Thyroid gland (tissue), 4 donors: ENCODE measurements at places on chromosomes 2 and 18. TPM values are rescaled to one million over a fixed set of nuclear protein-coding genes. Genes with fewer than 3 reads are reported as not detected.

Gene SNED1
- total RNA-seq: 70.7 TPM

Gene FAM110C
- total RNA-seq: 23.8 TPM

Gene SPP2
- total RNA-seq: not detected

Gene ASB18
- not detected for total RNA-seq

Gene REEP1
- total RNA-seq: 5.7 TPM

Gene GPR39
- total RNA-seq: 6.8 TPM

Gene KCNG3
- total RNA-seq: not detected

Gene RFTN2
- total RNA-seq: 8.6 TPM

DNA sequence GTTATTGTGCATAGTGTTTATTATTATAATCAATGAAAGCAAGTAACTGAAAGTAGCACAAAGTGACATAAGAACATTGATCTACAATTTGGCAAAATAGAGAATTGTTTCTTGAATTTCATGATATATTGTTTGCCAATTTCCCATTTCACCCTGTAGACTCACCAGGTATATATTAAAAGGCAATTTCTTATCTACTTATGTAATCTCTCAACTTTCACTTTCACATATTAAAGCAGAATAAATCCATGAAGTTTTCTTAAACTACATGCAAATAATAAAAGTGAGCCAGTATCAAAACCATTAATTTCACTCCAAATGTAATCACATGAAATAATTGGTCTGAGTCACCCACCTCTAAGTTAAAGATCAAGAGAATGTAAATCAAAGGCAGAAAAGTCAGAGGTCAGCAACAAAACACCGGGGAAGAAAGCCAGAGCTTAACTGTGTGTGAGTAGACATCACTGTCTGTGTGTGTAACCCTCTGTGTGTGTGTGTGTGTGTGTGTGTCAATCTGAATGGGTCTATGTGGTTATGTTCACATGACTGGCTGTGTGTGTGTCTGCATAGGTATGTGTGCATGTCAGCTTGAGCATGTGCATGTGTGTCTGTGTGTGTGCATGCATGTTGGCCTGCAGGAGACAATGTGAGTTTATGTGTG lies 44.1 kb downstream of the ZNF385B start:
- no peak for DNase-seq
- no peak overlapping the region for H3K4me3 ChIP-seq
- H3K36me3 ChIP-seq: no peaks in the 10 kb centered on the region
- no peaks in the 10 kb centered on the region for H3K4me1 ChIP-seq
- H3K27ac ChIP-seq: no peak overlapping the region

DNA sequence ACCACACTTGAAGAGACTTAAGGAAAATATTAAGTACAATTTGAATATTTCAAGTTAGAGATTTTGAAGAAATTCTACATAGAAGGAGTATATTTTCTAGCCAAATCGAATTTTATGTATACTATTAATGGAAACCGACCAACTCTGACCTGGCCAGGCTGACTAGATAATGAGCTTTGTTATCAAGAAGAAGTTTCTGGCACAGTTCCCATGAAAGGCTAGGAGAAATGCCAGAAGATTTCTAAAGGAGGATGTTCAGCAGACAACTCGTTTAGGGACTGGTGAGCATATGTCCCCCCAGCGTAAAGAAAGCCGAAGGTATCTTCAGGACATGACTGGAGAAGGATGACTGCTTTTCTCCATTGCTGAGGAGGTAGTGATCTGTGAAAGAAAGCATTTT lies 127.3 kb downstream of the DIS3L2 start:
- H3K27me3 ChIP-seq: no peaks in the 10 kb centered on the region
- H3K4me1 ChIP-seq: peaks cover 16% of the 10 kb centered on the region
- H3K36me3 ChIP-seq: no peaks in the 10 kb centered on the region
- H3K27ac ChIP-seq: no peak overlapping the region
- H3K4me3 ChIP-seq: no peak overlapping the region
- DNase-seq: no peak

- H3K36me3 ChIP-seq: no peaks in the 10 kb centered on the region
- H3K27ac ChIP-seq: peak overlapping the region; percentile 97
- no peak for DNase-seq
- H3K4me3 ChIP-seq: peak overlapping the region; percentile 74
- H3K27me3 ChIP-seq: no peaks in the 10 kb centered on the region
These were observed 4.4 kb upstream of the SPRED2 start for GRCh38 chr2:65436824-65437221.

- peak within 1 kb of the TSS; percentile 56 for H3K4me3 ChIP-seq
- H3K36me3 ChIP-seq: no peaks in the 10 kb centered on the region
- peak; percentile 98 for DNase-seq
- no peaks in the 10 kb centered on the region for H3K27me3 ChIP-seq
These were observed at the start of gene CHMP3 for GRCh38 chr2:86562922-86563649. Gene CHMP3 (minus strand): TSS chr2:86563443. CDS start chr2:86563348, 95 bp downstream.

DNA sequence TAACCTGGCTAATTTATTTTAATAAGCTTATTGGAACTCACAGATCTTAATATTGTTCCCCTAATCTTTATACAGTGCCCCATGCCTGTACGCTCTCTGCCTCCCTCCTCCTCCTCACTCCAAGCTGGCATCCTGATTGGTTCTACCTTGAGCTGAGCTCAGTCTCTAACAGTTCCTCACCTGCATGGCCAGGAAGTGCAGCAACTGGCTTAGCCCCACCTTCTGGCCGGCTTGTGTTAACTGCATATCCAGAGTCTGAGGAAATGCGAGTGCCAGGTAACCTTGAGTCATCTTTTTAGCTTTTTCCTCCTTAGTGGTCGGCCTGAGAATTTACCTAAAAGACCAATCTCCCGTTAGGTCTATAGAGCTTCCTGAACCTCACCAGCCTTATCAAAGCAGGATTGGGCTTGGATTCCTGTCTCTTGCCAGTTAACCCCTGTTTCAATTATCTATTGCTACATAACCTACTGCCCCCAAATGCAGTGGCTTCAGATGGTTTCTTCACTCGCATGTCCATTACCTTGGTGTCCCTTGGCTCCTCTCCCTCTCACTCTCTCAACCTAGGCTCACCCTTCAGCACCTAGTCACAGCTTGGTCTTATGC lies 89.5 kb upstream of the STK39 start:
- no peaks in the 10 kb centered on the region for H3K36me3 ChIP-seq
- H3K27me3 ChIP-seq: no peaks in the 10 kb centered on the region
- no peak overlapping the region for H3K4me3 ChIP-seq

GRCh38 chr2:98039085-98039756 lies 43.5 kb upstream of the TMEM131 start:
- no peaks in the 10 kb centered on the region for H3K36me3 ChIP-seq
- no peak overlapping the region for H3K27ac ChIP-seq
- DNase-seq: no peak
- H3K4me1 ChIP-seq: peaks cover 7% of the 10 kb centered on the region
- H3K4me3 ChIP-seq: no peak overlapping the region
- H3K27me3 ChIP-seq: no peaks in the 10 kb centered on the region

GRCh38 chr2:43622931-43623451 lies 14.1 kb upstream of the PLEKHH2 start:
- no peak overlapping the region for H3K27ac ChIP-seq
- no peaks in the 10 kb centered on the region for H3K36me3 ChIP-seq
- H3K4me3 ChIP-seq: no peak overlapping the region
- no peaks in the 10 kb centered on the region for H3K4me1 ChIP-seq
- H3K27me3 ChIP-seq: no peaks in the 10 kb centered on the region
- no peak for DNase-seq

DNA sequence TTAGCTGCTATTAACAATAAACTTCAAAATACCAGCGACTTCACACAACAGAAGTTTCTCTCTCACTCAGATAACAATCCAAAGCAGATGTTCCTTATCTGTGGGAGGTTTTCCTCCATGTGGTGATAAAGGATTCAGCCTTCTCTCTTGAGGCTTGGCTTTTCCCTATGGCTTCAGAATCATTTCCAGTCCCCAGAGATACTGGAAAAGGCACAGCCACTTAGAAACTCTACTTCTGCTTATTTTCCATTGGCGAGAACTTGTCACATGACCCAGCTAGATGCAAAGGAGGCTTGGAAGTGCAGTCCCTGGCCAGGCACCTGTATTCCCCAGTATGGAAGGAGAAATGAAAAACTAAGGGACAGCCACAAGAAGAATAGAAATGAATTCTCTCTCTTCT lies 344.8 kb downstream of the MTX2 start:
- H3K27me3 ChIP-seq: no peaks in the 10 kb centered on the region
- no peak overlapping the region for H3K4me3 ChIP-seq
- no peak for DNase-seq
- H3K36me3 ChIP-seq: no peaks in the 10 kb centered on the region
- H3K4me1 ChIP-seq: no peaks in the 10 kb centered on the region

DNA sequence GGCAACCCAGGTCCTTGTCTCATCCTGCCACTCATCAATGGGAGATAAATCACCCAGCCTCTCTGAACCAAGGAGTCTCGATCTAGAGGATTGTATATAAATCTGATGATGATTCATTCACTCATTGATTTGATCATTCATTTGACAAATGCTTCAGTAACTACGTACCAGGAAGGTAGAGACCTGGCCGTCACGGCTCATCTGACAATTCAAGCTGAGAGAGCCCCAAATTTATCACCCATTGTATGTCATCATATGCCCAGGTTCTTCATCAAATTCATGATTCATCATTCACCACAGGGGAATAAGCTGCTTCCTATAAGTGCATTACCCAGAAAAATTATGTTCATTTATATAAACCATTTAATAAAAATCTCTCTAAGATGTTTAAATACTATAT lies 116.9 kb downstream of the FAM161A start:
- no peaks in the 10 kb centered on the region for H3K4me1 ChIP-seq
- H3K4me3 ChIP-seq: no peak overlapping the region
- H3K27ac ChIP-seq: no peak overlapping the region
- no peak for DNase-seq
- H3K36me3 ChIP-seq: no peaks in the 10 kb centered on the region
- H3K27me3 ChIP-seq: no peaks in the 10 kb centered on the region

DNA sequence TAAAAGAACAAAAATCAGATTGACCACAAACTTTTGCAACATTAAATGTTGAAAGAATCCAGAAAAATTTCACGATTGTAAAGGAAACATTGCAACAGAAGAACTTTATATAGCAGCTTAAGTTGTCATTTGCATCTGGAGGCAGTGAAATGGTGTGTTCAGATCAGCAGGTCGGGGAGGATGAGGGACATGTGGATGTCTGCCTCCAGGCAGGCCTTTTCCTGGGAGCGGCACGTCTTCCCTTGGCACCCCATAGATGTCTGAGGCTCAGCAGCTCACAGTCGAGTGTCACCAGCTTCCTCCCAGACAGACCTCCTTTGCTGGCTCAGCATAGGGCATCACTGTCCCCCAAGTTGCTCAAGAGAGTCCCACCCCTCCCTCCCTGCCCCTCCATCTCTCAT lies 44.3 kb upstream of the ASB1 start:
- DNase-seq: no peak
- H3K36me3 ChIP-seq: no peaks in the 10 kb centered on the region
- H3K27me3 ChIP-seq: no peaks in the 10 kb centered on the region
- no peak overlapping the region for H3K27ac ChIP-seq

GRCh38 chr2:236473691-236474090 lies 95.9 kb upstream of the ACKR3 start:
- H3K27me3 ChIP-seq: no peaks in the 10 kb centered on the region
- no peaks in the 10 kb centered on the region for H3K36me3 ChIP-seq
- no peaks in the 10 kb centered on the region for H3K4me1 ChIP-seq
- no peak overlapping the region for H3K4me3 ChIP-seq
- H3K27ac ChIP-seq: no peak overlapping the region
- DNase-seq: no peak

DNA sequence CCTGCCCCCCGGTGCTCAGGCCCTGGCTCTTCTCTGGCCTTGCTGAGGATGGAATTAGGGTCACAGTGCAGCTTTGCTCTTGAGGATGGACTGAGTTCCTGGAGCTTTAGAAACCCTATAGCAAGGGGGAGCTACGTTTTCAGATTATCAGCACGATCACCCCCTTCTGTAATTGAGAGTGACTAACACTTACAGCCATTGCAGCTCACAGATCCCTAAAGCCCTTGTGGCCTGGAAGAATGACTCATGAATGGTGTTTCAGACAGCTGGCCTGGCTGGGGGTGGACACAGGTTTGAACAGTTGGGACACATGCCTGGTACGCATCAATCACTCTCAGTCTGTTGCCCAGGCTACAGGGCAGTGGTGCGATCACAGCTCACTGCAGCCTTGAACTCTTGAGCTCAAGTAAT lies 79.7 kb upstream of the IGFBP5 start:
- H3K4me1 ChIP-seq: peaks cover 17% of the 10 kb centered on the region
- H3K27me3 ChIP-seq: no peaks in the 10 kb centered on the region
- H3K36me3 ChIP-seq: no peaks in the 10 kb centered on the region

DNA sequence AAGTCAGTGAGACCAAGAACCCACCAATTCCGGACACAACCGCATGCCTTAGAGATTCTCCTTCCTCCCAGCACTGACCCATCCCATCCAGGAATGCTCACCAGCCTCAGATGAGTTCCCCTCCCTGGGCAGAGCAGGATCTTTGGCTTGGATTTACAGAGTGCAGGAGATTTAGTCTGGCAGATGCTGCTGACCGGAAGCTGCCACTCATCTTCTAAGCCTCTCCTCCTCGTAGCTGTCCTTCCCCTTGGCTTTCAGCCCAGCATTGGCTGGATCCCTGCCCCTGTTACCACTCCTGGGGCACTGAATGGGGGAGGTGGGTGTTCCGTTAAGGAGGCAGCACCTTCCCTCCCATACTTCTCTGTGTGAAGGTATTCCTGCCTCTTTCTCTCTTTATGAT lies 53.2 kb downstream of the VWA3B start:
- H3K36me3 ChIP-seq: no peaks in the 10 kb centered on the region
- no peak overlapping the region for H3K4me3 ChIP-seq
- H3K4me1 ChIP-seq: no peaks in the 10 kb centered on the region
- no peaks in the 10 kb centered on the region for H3K27me3 ChIP-seq
- DNase-seq: no peak
- H3K27ac ChIP-seq: no peak overlapping the region

- no peak overlapping the region for H3K27ac ChIP-seq
- no peaks in the 10 kb centered on the region for H3K27me3 ChIP-seq
- H3K4me3 ChIP-seq: no peak overlapping the region
- peaks cover 11% of the 10 kb centered on the region for H3K4me1 ChIP-seq
These were observed 37.6 kb downstream of the TGFBRAP1 start for GRCh38 chr2:105291981-105292380.

DNA sequence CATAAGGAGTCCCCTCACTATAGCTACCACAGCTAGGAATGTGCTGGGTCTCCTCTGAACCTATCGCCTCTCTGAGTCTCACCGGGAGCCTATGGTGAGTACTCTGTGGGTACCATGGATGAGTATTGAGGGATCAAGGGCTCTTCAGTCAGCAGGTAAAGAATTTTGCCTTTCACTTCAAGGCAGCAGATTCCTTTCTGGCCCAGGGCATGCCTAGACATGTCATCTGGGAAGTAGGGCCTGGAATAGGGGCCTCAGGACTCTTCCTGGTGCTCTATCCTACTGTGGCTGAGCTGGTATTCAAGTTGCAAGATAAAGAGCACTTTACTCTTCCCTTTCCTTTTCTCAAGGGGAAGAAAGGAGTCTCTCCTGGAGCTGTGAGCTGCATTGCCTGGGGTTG lies 85.6 kb upstream of the LHCGR start:
- H3K27ac ChIP-seq: no peak overlapping the region
- H3K4me1 ChIP-seq: no peaks in the 10 kb centered on the region
- no peaks in the 10 kb centered on the region for H3K27me3 ChIP-seq
- no peak overlapping the region for H3K4me3 ChIP-seq
